ENCODE measurements at places on chromosomes 3 and 15.

GRCh38 chr15:23642413-23643044 lies 5.1 kb downstream of the MAGEL2 start:
- no peak for DNase-seq

DNA sequence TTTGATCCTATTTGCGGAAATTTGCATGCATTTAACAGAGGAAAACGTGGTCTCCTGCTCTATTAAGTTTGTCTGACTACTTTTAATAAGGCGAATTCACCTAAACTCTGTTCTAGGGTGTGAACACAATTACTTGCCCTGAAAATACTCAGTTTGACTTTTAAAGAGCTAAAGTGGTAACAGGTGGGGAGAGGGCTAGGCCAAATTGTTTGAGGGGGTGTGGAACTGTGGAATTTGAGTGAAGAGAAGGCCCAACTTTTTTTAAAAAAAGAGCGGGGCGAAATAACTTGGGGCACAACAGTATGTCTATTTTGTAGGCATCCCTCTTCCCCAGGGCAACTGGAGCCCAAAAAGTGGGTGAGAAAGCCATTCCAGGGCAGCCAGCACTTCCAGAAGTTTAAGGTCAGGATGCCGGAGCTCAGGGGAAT lies 580 bp upstream of the FXR1 start:
- DNase-seq: no peak

DNA sequence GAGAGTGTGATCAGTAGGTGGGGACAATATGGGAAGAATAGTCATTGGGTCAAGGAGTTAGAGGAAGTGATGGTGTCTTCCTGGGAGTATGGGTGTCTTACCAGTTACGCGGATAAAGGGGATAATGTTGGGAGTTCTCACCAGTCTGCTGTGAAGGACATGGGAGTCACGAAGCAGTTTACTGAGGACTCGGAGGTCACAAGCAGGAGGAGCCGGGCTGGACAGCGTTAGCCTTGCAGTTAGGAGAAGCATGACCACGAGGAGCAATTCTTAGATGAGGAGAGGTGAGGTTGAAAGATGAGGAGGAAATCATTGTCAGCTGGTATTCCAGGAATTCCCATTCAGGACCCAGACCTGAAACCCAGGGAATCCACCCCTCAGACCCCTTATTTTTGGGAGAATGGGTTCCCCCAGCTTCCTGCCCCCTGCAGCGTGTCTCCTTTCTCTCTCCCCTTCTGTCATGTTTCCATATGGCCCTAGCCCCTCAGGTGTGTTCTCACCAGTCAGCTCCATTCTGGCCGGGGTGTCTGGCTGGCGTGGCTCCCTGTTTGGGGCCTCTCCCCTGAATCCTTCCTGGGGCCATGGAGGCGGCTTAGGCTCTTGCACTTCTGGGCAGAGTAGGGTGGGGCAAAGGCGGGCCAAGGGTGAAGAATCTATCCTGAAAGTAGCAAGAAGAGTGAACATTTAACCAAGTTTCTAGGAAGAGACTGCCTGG lies 2.1 kb downstream of the THPO start:
- DNase-seq: no peak

DNA sequence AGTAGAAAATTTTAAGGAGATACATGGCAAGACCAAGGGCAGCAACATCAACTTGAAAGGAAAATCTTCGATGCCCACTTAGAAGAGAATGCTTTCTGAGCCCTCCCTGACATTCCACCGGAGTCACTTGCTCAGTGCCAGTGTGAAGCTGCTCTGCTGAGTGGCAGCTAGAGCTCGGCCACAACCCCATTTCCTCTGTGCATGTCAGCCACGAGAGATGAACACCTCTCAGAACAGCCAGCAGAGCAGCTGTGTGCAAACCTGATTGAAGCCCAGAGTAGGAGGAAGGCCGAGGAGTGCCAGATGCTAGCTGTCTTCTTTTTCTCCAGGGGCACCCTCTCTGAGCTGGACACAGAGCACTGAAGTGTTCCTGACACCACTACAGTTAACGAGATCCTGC lies 12.2 kb downstream of the TARS3 start:
- no peak for DNase-seq

DNA sequence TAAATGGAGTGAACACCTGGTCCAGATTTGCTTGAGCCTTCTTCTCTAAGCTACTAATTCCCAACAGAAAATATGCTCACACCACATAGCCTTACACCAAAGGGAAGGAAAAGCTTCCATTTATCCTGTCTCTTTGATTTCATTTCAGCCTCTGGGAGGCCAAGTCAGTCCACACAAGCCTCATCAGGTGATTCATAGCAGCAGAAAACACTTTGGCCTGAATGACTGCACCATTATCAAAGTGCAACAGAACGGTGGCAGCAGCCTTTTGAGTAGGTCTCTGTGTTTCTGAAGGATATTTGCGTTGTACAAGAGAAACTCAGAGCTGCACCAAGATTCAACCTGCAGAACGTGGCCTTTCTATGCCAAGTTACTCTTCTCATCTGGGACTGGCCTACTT lies 46.6 kb upstream of the SNRK start:
- no peak for DNase-seq

DNA sequence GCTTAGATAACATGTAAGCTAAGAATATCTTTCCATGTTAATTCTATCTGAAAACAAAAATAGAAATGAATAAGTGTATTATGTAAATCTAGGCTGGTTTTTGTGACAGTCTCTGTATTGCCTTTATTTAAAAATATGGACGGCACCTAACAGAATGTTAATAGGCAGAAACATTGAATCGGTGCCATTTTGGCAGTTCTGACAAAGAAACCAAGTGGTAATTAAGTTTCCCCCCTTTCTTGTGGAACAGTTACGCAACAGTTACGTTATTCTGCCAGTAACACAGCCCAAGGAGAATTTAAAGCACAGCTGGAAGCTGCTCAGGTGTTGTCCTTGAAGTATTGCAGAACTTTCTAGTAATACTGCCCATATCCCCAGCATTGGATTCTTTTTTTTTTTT lies 21.5 kb downstream of the LARS2 start:
- no peak for DNase-seq

DNA sequence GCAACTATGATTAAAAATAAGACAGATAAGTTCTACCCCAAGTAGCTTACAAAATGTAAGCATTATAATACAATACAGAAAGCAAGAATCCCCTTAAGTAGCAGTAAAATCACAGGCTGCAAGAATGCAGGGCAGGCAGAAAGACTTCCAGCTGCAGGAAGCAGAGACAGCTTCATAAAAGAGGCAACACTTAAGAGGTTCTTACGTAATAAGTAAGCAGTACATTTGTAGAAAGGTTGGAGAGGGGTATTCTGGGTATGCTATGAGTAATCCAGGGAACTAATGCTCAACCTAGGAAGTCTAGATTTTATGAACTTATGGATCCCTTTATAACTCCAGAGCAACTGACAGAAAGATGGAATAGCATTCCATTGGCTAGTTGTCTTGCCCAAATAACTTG lies 151.6 kb downstream of the IL5RA start:
- DNase-seq: no peak

GRCh38 chr15:94744080-94744793 lies 512.9 kb downstream of the MCTP2 start:
- no peak for DNase-seq

GRCh38 chr15:39595338-39596221 lies 14.7 kb downstream of the THBS1 start:
- DNase-seq: no peak

DNA sequence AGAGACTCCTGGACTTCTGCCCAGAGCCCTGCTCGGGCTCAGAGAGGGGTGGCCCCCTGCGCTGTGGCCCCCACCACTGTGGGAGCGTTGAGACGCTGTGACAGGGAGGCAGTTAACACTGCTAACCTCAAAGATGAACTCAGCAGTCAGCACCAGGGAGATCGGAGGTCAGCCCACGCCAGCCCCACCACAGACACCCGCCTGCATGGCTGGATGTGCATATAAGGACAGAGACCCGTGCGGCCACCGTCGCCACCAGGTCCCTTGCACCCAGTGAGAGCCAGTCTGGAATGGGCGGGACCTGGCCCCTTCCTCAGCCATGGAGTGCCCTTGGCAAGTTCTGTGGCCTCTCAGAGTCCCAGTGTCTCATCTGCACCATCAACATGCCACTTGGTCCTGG lies 48.5 kb upstream of the FURIN start:
- DNase-seq: no peak

GRCh38 chr15:93987068-93987467 lies 244.3 kb upstream of the MCTP2 start:
- no peak for DNase-seq

DNA sequence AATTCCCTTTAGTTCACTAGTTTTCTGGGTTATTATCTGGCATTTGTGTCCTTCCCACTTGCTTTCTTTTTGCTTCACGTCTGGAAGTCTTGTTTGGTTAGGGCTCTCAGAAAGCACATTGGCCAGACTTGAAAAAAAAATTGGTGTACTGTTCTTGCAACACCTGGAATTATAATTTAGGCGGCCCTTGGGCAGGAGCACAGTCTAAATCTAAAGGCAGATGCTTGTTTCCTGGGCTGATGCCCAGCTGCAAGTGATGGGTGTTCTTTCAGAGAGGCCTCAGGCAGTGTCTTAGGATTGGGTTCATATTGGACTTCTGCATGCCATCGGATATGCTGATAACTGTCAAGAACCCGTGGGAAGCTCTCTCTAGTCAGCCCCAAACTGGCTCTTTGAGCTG lies 521.5 kb downstream of the PDCD6IP start:
- no peak for DNase-seq

- DNase-seq: no peak
These were observed 46.9 kb upstream of the SPRED1 start for GRCh38 chr15:38205526-38206272.

DNA sequence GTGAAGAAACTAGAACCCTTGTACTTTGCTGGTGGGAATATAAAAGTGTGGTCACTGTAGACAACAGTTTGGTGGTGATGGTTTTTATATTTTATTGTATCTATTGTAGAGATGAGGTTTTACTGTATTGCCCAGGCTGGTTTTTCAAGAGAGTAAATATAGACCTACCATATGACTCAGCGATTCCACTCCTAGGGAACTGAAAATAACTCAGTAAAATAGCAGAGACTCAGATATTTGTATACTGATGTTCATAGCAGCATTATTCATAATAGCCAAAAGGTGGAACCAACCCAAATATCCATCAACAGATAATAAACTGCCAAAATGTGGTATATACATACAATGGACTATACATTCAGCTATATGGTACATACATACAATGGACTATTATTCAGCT lies 68.8 kb upstream of the IL12A start:
- no peak for DNase-seq

GRCh38 chr3:184801241-184801785 lies 10.7 kb upstream of the VPS8 start:
- no peak for DNase-seq

DNA sequence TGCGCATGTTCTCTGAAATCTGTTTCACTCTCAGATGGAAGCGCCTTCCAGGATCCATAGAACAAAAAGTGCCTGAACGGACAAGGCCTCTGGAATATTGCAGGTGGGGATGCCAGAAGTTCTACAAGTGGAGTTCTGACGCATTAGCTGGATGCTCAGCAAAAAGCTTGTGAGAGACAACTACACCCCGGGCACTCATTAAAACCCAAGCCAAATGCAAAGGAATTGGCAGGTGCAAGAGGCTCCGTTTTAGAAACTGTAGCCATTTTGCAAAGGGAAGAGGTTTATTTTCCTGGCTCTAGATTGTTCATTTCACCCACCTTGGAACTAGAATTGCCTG lies 35.2 kb upstream of the SLC24A5 start:
- DNase-seq: no peak

DNA sequence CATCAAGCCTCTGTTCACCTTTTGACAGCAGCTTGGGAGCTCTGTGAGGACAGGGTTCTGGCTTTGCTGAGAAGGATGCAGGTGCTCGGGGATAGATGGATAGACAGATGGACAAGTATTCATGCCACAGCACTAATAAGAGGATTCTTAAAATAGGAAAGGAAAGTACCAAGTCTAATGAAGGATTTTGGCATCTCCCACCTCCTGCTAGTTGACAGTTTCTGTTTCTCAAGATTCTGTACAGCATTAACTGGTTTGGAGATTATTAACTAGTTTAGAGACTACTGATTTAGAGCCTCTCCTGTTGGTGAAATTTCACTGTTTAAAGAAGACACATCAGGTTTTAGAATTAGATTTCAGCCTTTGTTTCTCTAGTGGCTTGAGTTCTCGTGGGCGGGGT lies 152.3 kb downstream of the CACNA1D start:
- DNase-seq: no peak

GRCh38 chr15:42453826-42454225 lies 37.1 kb downstream of the ZNF106 start:
- DNase-seq: no peak

DNA sequence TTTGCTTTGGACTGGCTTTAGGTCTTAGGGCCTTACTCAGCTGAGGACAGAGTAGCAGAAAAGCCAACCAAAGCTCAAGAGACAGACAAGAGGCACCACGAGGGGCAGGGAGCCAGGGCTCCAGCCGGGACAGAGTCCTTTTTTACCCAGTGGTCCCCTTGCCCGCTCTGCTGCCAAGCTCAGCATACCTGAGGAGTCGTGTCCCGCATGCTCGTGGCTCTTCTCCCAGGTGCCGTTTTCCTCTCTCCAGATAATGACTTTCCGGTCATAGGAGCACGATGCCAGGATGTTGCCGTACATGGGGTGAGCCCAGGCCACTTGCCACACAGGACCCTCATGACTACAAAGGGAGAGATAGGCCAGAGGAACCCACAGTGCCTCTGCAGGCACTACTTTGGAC lies 8.5 kb downstream of the SEC13 start:
- no peak for DNase-seq

DNA sequence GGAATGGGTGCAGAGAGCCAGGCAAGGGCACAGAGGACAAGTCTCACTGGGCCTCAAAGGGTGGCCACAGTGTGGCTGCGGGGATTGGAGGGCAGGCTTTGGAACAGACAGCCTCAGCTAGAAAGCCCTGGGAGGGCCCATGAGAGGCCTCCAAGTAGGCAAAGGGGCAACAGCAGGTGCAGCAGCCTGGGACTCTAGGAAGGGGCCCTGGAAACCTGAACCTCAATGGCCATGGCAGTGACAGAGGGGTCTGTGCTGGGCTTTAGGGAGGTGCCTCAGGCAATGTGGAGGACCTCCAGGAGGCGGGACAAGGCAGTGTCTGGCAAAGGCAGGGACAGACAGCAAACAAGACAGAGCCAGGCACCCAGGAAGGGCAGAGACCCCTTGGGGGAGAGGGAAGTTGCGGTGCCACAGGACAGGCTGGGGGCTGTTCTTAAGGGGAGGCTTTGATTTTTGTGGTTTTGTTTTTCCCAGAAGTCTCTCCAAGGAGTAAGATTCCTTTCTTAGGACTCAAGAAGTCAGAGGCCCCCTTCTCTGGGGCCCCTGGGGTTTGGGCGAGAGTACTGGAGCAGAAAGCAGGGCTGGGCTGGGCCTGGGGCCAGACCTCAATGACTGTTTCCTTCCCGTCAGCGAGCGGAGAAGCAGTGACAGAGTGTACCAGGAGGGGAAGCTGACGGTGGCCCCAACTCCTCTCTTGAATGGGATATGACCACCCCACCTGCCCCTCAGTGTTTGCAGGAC lies 9.7 kb downstream of the STOML1 start:
- no peak for DNase-seq

- DNase-seq: no peak
These were observed 64.6 kb downstream of the ZIC4 start for GRCh38 chr3:147341727-147342126.

GRCh38 chr15:95097361-95097760 lies 866.0 kb downstream of the MCTP2 start:
- no peak for DNase-seq

All from cortex of kidney (tissue), 1 donor.